ENCODE measurements at places on chromosomes 13 and 19. TPM values are rescaled to one million over a fixed set of nuclear protein-coding genes. Genes with fewer than 3 reads are reported as not detected.

GRCh38 chr13:62234780-62235440 lies 819.3 kb upstream of the PCDH20 start:
- no peak for DNase-seq

DNA sequence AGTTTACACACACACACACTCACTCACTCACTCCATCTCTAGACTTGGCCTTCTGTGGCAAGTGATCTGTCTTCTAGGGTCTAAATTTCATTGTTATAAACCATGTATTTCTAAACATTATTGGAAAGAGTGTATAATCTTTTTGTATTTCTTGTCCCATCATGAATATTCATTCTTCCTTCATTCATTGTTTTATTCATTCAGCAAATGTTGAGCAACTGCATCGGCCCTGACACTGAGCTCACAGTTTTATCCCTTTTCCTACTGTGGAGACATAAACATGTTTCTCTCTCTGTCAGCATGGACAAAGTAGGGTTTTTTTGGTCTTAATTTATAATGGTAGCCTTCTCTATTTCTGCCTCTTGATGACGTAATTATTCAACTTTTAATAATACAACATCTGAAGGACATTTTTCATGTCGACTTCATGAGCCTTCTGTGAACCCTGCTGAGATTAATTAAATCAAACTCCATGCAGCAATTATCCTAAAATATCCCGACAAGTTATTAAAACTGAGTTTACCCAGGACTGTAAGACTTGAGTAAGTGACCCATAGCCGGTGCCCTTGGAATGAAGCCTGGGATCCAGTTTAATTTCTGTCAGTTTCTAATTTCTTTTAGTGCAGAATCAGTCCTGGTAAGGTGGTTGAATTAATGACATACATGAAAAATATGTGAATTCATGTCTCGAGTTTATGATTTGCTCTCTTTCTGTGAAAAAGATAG lies 7.3 kb downstream of the SPATA13 start:
- no peak for DNase-seq

GRCh38 chr13:111663953-111664421 lies 343.5 kb downstream of the TEX29 start:
- DNase-seq = no peak

- DNase-seq = no peak
These were observed 2.2 kb upstream of the IL11 start for GRCh38 chr19:55372316-55373081.

DNA sequence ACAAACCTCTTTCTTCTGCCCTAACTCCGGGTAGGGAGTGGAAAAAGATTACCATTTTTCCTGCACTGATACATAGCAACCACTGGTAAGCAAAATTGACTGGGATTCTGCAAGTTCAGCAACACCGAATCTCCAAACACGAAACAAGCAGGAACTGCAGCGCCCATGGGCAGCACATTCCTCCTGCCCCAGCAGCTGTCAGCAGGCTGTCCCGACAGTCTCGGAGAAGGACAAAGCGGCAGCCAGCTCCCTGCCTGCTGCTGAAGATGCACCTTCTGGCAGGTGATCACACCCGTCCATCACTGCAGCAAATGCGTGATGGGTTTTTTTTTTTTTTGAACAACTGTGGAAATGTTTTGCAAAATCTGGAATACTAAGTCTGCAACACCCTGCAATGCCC lies 6.7 kb downstream of the TMTC4 start:
- DNase-seq = no peak

GRCh38 chr19:40603071-40603388 lies 1.9 kb downstream of the LTBP4 start:
- DNase-seq = no peak

- no peak for DNase-seq
These were observed 73.0 kb upstream of the OXGR1 start for GRCh38 chr13:97067017-97067895.

Gene ZNF823
- 1.9 TPM for polyA plus RNA-seq

Gene F10
- 39.0 TPM for polyA plus RNA-seq

Gene LACC1
- 6.9 TPM for polyA plus RNA-seq

Gene LGALS4
- 0.53 TPM for polyA plus RNA-seq
